ENCODE measurements at places on chromosomes 16 and 17.

DNA sequence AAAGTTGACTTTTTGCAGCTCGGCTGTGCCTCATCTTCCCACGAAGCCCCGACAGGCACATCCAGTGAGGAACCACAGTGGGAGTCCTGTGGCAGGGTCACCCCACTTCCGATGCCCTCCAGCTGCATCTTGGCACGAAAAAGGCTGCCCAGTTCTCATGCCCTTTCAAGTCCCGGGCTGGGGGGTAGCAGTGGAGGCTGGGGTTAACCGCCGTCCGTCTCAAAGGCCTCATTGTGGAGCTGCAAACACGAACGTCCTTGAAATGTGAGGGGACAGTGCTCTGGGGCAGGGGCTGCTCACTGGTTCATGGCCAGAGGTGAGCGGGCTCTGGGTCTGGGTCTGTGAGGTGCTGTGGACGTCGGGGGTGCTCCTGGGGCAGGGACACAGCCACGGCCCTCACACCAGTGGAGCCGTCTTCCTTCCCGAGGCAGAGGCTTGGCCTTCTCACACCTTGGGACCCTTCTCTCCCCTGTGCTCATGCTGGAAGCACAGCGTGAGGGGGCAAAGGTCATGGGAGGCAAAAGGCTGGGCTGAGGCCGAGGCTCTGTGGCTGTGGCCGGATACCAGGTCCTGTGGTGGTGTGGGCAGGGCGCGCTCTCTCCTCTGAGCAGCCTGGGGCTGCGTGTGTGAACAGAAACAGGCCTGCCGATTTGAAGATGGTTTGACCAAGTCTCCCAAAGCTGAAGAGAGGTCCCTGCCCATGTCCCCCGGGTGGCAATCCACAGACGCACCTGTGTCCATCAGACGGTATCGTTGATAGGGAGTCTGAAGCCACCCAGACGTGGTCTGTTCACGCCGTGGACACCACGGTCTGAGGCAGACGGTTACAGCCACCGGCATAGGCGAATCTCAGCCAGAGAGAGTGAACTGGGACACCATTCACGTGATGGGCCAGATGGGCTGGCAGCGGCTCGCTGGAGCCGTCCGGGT lies 3.1 kb upstream of the MC1R start:
- no peak for DNase-seq

GRCh38 chr17:16384557-16384956 lies 3.7 kb downstream of the UBB start:
- no peak for DNase-seq

- DNase-seq, result no peak
Measured at GRCh38 chr17:17824119-17824782, 12.5 kb downstream of the SREBF1 start.

GRCh38 chr16:79810449-79811189 lies 210.1 kb upstream of the MAF start:
- DNase-seq, result no peak

DNA sequence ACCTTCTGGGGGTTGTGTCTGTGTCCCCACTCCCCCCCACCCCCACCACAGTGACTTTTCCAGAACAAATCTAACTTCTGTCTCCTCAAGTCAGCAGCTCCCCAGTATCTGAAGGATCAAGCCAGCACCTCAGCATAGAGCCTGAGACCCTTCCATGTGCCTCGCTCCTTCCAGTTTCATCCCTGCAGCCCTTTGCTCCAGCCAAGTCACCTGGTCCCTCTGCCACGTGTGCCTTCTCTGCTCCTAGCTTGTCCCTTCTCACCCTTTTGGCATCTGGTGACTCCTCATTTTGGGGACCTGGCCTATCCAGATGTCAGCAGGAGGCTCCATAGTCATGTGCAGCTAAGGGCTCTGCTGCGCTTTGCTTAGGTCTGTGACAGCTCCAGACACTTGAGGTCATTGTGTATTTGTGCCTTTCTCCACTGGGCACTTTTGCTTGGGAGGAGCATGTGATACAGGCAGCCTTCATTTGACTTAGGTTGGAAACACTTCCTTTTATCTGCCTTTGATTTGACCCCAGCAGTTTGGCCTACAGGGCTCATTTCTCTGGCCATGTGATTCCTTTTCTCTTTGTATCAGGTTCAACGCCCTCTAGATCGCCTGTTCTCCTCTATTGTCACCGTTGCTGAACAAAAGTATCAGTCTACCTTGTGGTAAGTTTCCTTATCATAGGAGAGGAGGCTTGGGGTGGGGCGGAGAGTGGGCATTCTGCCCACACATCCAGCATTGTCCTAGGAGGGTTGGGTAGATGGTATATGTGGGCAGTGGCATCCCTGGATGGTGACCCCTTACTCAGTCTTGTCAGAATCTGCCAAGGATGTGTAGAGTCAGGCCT lies 7.1 kb upstream of the NFATC3 start:
- no peak for DNase-seq

GRCh38 chr16:22734368-22734767 lies 79.6 kb upstream of the HS3ST2 start:
- no peak for DNase-seq

GRCh38 chr16:22220714-22221113 lies 14.6 kb downstream of the EEF2K start:
- no peak for DNase-seq

- no peak for DNase-seq
Measured at GRCh38 chr16:59586331-59586730, 852.2 kb upstream of the GOT2 start.

GRCh38 chr17:48045316-48046001 lies 2.7 kb upstream of the NFE2L1 start:
- DNase-seq, result no peak

GRCh38 chr17:59521465-59522126 lies 43.8 kb upstream of the DHX40 start:
- DNase-seq, result peak; percentile 67

DNA sequence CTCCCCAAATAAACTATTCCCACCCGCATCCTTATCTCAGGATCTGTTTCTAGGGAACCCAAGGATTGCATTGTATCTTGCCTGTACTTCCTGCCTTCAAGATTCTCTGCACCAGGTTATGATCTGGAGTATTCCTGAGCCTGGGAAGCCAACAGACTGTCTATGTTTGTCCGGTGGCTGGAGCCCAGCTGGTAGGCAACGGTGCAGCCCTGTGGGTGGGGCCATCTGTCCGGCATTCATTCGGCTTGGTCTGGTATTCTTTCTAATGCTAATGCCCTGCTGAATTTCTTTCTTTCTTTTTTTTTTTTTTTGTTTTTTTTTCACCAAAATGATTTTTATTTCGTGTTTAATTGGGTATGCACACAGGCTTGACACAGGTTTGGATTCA lies 20.7 kb upstream of the TVP23A start:
- DNase-seq, result no peak

All from ACHN (cell line).